ENCODE measurements at places on chromosomes 2 and 18.

GRCh38 chr2:74252862-74253261, 54.4 kb downstream of the MTHFD2 start:
- no peak for DNase-seq

GRCh38 chr2:206984206-206984605, 44.9 kb downstream of the CPO start:
- no peak for DNase-seq

DNA sequence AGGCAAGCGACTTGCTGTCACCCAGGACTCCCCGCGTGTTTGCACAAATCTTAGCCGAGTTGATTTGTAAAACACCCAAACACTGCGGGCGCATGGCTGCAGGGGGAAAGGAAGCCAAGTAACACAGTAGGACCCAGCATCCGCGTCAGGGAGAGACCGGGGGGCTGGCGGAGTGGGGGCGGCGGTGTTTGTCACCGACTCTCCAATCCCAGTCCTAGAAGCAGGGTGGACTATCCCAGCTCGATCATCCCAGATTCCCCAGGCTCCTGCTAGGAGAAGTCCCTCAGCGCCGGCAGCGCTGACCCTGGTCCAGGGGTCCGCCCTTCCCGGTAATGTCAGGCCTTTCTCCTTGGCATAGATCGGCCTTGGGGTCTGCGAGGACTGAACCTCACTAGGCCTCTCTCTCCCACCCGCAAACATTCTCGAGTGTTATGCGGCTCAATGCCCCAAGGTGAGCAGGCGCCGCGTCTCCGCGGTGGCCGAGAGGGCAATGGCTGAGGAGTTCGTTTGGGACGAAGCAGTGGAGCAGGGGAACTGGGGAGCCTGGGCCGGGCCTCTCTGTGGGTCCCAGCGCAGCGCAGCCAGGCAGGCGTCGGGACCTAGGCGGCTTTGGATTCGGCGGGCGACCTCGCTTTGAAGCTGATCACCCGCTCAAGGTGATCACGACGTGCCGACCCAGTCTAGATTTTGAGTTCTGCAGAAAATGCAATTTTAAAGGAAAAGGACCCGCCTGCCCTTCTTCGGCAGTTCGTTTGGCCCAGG, 1.5 kb upstream of the GDF7 start:
- no peak for DNase-seq

- no peak for DNase-seq
Observed at GRCh38 chr2:218029366-218030360, 26.9 kb upstream of the TNS1 start.

GRCh38 chr2:19120941-19121750, 237.3 kb downstream of the OSR1 start:
- DNase-seq: no peak

- DNase-seq: no peak
Observed at GRCh38 chr2:95380280-95380679, 22.2 kb upstream of the FAHD2A start.

DNA sequence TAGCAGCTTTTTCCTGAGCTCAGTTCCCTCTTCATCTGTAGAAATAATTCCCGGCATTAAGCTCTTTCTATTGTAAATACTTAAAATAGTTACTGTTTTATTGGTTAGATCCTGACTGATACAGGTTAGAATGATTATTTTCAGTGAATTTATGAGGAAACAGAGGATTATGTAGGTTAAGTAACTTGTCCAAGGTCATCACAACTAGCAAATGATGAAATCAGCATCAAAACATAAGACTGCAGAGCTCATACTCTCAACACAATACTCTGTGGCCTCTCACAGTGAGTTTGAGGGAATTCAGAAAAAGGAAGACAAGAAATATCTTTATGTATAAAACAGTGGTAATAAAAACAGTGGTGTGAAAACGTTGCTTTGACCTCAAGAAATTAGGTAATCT, 113.2 kb upstream of the DLX2 start:
- no peak for DNase-seq

GRCh38 chr2:191863988-191864387, 17.1 kb upstream of the CAVIN2 start:
- no peak for DNase-seq

GRCh38 chr2:240452462-240453256, 17.2 kb downstream of the GPC1 start:
- DNase-seq: no peak

GRCh38 chr2:160606341-160606740, 112.7 kb upstream of the RBMS1 start:
- no peak for DNase-seq

GRCh38 chr18:22032392-22032961, 136.9 kb upstream of the GATA6 start:
- DNase-seq: no peak

- no peak for DNase-seq
Observed at GRCh38 chr18:14189858-14190257, 57.6 kb upstream of the ZNF519 start.

GRCh38 chr2:46509804-46510203, 30.4 kb downstream of the TMEM247 start:
- DNase-seq: no peak

DNA sequence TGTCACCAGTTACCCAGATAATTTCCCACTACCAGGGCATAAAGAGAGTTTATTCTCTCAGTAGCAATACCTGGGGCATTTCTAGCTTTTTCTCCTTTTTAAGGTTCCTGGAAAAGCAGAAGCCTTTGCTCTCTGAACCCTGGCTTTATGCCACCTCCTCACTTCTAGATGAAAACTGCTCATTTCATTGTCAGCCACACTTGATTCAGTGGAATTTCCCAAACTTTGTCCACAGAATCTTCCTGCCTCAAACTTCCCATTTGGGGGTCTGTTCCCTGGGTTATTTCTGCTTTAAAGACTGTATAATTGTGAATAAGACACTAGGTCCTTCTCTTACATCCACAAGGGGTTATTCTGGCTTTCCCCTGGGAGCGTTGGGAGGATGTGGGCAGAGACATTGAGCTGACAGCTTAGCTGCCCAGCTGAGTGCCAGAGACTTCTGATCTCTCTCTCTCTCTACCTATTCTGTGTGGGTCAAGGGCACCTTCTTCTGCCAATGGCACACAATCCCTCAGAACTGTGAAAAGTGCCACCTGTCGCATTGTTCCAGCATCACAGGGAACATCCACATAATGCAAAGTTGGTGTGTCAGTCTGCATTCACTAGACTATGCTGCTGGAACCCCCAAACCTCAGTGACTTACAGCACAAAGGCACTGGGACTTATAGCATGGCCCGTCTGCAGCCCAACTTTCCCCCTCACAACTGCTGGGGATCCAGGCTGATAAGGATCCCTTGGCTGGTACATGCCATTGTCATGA, 19.9 kb upstream of the NRP2 start:
- DNase-seq: no peak

- DNase-seq: no peak
Observed at GRCh38 chr2:79025421-79025820, at the start of gene REG3G. Gene REG3G, plus strand, starts transcription at chr2:79025702. Its CDS starts 392 bp downstream, at chr2:79026094.

DNA sequence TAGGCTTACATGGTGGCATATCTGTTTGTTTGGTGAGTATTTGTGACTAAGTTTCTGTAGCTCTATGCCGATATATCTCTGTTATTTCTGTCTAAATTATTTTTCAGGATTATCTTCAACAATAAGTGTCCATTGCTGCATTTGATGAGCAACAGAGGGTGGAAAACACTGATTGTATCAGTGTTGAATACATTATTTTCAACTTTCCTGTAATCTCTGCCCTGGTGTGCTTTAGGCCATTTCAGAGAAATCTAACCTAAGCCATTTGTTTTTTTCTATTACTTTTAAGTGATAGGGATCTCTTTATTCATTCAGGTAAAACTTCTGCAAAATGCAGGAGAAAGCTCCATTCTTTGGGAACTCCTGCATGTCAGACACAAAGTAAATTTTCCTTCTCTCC, 654.5 kb downstream of the RNF144A start:
- DNase-seq: no peak

DNA sequence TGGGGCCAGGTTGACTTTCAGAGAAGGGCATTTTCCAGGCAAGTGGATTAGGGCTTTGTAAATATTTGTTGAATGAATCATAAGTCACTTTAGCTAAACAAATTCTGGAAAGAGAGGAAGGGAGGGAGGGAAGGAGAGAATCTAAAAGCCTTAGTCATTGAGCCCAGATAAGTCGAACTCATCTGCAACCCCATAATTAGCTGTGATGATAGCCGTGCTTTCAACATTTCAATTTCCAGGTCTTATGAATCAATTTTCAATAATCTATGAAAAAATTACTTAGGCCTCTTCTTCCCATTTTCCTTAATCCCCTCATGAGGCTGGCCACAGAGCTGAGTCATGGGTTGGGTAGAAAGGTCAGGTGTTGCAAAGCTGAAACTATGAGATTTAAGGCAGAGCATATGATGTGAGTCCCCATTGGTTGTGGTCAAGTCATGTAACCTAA, 111.9 kb upstream of the MAPRE2 start:
- DNase-seq: no peak

DNA sequence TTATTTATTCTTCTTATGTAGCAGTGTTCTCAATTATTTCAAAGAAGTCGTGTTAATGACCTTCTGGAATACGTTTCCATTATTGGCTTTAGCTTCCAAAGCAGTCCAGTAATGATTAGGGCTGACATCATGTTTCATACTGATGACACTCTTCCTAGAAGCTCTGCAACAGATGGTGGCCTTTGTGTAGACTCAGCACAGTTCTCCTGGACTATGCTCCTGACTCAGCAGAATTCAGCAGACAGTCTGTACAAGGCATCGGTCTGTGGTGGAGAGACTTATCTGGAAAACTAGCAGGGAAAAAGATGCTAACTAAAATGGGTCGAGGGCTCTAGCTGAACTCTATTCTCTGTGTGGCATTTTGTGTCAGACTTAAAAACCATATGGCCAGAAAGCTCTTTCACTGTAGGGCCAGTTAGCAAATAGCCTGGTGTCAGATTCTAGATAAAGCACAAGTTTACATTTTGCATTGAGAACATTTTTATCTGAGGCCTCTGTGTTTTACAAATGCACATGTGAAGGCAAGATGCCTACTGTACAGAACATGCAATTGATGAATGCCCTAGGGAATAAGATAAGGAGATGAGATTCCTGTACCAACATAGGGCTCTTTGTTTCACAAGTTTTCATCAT, 35.1 kb downstream of the GULP1 start:
- no peak for DNase-seq

- no peak for DNase-seq
Observed at GRCh38 chr2:182605166-182605565, 110.9 kb upstream of the DNAJC10 start.

DNA sequence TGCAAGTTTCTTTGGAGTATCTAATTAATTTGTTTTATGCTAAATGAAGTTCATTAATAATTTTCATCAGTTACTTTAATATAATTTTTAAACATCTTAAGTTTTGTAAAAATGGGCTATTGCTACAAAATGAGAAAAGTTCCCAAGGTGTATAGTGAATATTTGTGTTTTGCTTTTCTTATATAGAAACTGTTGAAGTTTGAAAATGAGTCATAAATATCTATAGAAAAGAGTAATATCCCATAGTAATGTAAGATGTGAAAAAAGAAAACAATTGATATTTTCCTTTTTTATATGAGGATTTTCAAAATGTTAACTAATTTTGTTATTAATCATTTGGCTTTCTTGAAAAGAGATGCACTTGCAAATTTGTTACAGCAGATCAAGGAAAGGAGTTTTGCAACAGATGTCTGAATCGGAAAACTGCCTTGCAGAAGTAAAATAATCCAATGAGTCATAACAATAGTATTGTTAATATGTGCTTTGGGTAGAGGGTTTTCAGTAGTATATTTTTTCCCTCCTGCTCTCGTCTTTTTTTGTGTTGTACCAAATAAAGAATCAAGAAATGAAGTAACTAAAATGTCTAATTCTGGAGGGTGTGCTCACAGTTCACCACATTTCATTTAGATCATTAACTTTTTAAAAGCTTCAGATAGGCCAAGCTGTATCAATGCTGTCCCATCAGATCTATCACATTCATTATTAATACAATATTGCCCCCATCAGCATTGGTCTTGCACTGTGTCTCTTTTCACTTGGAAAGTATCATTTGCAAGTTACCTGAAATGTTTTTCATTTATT, 15.5 kb downstream of the DUSP19 start:
- DNase-seq: no peak

GRCh38 chr2:3377279-3377611, 373 bp downstream of the EIPR1 start:
- no peak for DNase-seq

- no peak for DNase-seq
Observed at GRCh38 chr2:43383533-43383932, 157.1 kb upstream of the ZFP36L2 start.

DNA sequence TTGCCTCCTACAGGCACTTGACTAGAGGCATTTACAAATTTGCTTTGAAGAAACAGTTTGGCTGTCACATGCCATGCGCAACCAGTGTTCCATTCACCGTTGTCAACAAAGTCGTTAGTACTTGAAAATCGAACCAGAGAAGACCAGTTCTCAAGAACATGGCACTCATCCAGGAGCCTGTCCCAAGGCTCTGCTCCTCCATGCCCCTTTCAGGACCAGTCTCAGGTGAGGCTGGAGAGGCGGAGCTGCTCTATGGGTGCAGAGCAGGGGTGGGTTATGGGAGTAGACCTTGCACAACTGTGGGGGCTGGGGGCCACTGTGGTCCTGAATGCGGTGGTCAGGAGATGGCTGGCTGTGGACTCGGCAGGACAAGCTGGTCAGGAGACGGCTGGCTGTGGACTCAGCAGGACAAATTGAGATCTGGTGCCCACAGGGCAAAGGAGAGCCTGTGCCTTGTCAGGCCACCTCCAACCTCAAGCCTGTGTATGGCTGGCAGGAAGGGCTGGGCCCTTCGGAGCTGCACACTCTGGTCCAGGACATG, 12.3 kb upstream of the ATP9B start:
- DNase-seq: no peak

DNA sequence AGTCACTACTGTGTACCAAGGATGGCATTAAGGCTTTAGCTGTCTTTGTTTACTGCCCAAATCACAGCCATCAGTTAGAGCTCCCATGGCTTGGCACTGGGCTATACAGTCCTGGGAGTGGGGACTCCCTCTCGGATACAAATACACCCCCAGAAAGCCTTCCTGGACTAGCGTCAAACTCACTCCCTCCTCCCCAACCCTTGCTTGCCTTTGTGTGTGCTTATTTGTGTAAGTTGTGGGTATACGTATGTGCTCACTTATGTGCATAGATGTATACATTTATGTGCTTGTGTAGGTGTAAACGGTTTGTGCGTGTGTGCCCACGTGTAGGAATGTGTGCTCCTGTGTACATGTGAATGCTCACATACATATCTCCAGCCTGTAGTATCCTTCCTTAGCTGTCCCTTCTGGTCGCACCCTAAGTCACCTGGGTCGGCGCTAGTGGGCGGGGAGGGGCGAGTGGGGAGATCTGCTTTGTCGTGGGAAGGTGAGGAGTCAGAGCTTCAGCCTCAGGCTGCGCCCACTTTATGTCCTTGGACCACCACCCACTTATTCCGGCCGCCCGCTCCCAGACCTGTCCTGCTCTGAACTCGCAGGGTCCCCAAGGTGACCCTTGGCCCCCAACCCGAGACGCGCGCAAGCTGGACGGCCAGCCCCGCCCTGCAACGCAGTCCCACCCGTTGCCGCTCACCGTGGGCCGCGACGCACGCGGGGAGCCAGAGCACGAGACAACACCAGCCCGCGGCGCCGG, 461 bp downstream of the PRADC1 start:
- no peak for DNase-seq

DNA sequence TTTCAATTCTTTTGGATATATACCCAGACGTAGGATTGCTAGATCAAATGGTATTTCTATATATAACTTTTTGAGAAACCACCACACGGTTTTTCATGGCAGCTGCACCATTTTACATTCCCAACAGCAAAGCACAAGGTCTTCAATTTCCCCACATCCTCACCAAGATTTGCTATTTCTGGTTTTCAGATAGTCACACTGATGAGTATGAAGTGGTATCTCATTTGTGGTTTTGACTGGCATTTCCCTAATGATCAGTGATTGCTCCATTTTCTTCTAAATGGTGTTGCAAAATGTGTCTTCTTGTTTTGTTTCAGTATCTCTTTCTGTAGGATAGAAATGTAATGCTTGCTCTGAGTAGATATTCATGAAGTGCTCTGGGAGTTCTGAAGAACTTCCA, 52.0 kb downstream of the ANKRD44 start:
- no peak for DNase-seq
